GM23338 (cell line): ENCODE measurements at places on chromosomes 5 and 9.

- no peak for DNase-seq
Measured at GRCh38 chr5:145777445-145778063, 57.6 kb downstream of the PRELID2 start.

- DNase-seq = no peak
Measured at GRCh38 chr5:107736638-107737037, 65.9 kb upstream of the EFNA5 start.

- DNase-seq = no peak
Measured at GRCh38 chr5:172906888-172907287, 52.3 kb upstream of the RPL26L1 start.

GRCh38 chr5:142970440-142971030, 200.4 kb downstream of the ARHGAP26 start:
- DNase-seq = no peak

DNA sequence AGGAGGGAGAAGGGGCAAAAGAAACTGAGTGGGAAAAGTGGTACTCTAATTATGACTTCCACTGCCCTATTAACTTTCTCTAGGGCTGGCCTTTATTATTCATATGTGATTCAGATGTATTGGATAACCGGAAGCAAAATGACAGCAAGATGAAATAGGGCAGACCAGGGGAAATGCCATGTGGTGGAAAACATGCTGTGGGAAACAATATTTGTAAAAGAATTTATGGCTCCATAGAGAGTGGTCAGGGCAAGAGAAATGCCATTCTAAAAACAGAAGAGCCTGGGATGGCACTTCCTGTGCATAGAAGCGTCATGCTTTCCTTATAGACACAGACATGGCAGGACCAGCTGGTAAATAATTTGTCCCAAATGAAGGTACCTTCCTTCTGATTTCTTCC, 67.7 kb downstream of the MEGF10 start:
- DNase-seq = no peak

DNA sequence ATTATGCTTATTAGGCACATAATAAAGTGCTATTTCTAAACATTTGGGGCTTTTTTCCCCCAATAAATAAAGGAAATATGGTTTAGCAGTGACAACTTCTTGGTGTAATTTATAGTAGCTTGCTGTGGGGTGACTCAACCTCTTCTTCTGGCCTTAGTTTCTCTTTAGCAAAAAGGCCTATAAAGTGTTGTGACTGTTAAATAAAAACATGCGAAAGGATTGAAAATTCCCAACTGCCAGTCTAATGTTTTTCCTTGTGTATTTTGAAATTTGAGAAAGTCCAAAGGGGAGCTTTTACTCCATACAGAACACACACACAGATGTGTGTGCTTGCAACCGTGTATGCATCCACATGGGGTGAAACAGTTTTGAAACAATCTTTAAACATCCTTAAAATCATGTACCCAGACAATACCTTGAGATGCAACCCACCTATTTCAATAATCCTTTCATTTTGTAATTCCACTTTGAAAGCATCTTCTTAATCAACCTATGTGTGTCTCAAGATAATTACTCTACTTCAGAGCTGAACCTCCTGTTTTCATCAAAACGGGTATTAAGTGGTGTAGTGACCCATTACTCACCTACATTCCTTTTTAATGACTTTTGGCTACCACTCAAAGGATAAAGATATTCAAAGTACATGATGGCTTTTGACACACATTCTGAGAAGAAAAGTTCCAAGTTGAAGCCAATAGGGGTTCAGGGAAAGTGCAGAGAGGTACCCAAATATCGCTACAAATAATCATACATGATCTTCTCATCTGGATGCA, 123.8 kb downstream of the DROSHA start:
- DNase-seq = no peak

DNA sequence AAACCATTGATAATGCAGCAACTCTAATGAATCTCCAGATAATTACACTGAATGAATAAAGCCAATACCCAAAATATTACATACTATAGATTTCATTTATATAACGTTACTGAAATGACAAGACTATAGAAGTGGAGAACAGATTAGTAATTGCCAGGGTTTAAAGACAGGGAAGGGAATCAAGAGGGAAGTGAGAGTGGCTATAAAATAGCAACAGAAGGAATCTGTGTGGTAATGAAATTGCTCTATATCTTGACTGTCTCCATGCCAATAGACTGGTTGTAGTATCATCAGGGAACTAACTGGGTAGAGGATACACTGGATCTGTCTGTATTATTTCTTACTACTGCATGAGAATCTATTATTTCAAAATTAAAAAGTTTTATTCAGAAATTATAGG, 396.5 kb upstream of the RPS23 start:
- no peak for DNase-seq

DNA sequence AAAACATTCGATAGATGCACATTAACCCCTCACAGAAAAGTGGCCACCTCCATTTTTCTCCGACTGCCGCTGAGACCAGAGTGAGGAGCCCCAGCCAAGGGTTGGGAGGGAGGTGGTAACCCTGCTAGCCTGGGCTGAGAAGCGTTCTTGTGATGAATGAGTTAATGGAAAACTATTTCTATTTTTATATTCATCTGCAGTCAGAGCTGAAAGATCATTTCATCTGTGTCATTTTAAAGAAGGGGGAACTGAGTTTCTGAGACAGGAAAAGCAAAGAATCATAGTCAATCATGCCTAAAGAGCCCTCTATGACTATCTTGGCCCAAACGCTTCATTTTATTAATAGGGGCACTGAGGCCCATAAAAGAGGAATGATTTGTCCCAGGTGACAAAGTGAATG, 229.5 kb downstream of the PAPPA start:
- no peak for DNase-seq

DNA sequence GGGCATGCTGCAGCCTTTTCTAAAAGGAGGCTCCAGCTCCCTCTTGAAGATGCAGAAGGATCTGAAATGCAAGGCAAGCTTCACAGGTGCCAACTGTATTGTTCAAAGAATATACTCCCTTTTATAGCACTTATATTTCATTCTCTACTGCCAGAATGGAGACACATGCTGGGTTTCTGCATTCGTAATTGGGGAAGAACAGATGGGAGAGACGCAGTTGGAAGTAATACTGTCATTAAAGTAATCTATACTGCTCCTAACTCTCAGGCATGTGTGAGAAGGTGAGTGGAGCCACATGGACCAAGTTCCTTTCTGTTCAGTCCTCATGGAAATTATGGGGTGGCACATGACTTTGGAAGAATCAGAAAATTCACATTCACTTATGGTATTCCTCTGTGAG, 226.4 kb downstream of the TRIM32 start:
- DNase-seq = no peak

DNA sequence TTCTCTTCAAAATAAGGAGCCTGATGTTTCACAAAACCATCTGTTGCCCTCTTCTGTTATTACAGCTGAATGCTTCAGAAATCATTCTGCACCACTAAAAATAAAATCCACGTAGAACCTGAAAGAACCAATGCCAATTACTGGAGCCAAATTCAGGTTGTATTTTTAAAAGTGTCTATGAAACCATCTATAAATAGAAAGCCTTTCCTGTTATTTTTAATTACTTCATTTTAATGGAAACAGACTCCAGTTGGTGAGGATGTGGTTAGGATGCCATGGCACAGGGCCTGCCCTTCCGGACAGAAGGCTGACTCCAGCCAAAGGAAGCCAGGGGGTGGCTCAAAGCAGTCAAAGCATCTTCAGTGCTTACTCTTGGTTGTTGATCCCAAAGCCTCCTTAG, 119.8 kb downstream of the TENT4A start:
- no peak for DNase-seq

GRCh38 chr9:72983512-72984225, 30.8 kb upstream of the ALDH1A1 start:
- DNase-seq = no peak

DNA sequence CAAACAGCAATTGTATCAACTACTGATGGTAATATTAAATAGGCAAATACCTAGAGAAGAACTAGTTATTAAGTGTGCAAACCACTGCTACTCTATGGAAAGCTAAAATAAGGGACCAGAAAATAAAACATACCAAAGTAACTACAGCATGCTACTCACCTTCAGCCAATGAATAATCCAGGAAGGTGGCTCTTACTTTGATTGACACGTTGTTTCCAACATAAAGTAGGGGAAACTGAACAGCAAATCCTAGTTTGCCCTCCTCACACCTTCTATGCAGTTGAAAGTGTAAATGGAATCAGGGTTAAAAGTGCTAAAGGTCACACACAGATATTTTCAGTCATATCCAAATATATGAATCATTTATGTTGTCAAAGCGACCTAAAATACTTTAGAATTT, 5.1 kb upstream of the FST start:
- no peak for DNase-seq

DNA sequence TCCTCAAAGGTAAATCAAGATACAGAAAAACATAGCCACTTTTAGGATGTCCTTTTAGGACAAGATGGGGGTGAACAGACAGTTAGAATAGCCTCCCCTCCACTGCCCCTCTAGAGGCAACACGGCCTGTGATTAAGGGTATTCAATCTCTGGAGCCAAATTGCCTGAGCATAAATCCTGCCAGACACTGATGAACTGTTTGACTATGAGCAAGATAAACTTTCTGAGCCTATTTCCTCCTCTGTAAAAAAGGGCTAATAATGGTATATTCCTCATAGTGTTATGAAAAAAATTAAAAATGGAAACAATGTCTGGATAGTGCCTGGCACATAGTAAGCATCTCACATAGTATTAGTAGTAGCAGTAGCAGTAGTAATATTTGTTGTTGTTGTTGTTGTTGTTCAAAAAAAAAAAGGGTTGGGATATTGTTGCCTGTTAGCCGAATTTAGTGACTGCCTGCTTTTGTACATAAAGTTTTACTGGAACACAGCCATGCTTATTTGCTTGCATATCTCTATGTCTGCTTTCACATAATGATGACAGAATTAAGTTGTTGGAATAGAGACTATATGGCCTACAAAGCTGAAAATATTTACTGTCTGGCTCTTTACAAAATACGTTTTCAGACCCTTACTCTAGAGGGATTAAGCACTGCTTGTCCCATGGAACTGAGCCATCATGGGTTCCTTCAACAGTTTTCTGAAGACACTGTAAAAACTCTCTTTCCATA, 536.3 kb downstream of the TLE4 start:
- no peak for DNase-seq

DNA sequence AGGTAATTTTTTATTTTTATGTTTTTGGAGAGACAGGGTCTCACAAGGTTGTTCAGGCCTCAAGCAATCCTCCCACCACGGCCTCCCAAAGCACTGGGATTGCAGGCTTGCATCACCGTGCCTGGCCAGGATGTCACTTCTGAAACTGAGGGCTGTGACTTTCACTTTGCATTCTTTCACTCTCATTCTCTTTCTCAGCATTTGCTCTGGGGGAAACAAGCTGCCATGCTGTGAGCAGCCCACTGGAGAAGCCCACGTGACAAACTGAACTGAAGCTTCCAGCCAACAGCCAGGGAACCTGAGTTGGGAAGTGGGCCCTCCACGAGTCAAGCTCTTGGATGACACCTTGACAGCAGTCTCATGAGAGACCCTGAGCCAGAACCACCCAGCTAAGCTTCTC, 109.4 kb downstream of the C5orf15 start:
- DNase-seq = no peak

- DNase-seq = no peak
Measured at GRCh38 chr9:129436751-129437625, 183.9 kb downstream of the C9orf50 start.

- DNase-seq = no peak
Measured at GRCh38 chr5:15103130-15103529, 231.6 kb upstream of the ANKH start.

DNA sequence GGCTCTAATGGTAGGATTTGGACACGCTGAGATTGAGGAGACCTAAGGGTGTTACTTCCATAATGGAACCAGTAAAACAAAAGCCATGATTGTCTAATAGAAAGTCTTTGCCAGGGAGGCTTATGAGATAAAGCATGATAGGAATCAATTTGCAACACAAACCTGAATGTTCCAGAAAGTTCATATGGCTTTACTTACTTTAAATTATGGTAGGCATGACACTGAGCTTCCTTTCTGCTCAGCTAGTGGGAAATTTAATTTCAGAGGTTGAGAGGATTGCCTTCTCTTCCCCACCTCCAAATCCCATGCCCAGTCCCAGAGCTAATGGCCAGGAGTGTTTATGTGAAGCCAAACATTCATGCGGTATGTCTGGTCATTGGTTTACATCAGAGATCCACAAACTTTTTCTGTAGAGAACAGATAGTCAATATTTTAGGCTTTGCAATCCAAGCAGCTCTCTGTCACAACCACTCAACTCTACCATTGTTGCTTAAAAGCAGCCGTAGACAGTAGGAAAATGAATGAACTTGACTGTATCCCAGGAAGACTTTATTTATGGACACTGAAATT, 114.5 kb downstream of the UGCG start:
- DNase-seq = no peak

- DNase-seq = no peak
Measured at GRCh38 chr9:5696884-5697283, 68.0 kb downstream of the RIC1 start.

- DNase-seq = no peak
Measured at GRCh38 chr5:135710045-135710675, 124.3 kb upstream of the SLC25A48 start.

DNA sequence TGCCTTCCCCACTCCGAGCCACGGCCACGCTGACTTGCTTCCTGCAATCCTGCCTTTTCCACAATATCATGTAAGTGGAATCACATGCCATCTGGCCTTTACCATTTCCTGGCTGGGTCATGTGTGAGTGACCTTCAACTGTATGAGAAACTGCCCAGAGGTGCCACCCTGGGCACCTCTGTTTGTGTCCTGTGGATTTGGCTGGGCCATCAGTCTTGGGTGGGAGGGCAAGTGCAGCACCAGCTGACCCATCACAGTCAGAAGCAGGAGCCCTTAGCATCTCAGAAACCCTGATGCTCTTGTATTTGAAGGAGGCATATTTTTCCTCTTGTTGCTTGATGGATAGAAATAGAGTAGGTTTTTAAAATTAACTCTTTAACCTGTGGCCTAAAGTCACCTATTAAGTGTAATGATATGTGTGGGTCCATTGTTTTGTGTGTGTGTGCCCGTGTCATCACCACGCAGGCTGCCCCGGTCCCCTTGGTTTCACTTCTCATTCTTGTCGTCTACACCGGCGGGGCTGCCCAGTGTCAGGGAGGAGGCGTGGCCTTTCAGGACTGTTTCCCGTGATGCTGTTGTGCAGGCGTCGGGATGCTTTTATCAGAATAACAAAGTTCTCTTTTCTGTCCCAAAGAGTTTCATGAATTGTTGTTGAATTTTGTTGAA, 52.1 kb upstream of the CACNA1B start:
- no peak for DNase-seq

- peak; percentile 69 for DNase-seq
Measured at GRCh38 chr5:61357745-61358144, 25.7 kb downstream of the ZSWIM6 start.
